ENCODE measurements at places on chromosomes 2 and 18. TPM values are rescaled to one million over a fixed set of nuclear protein-coding genes. Genes with fewer than 3 reads are reported as not detected.

GRCh38 chr18:23487738-23488570 is 15.4 kb upstream of the RMC1 start:
- peak; percentile 63 for DNase-seq

- DNase-seq = no peak
Observed at GRCh38 chr2:222000326-222000725, 298.5 kb downstream of the PAX3 start.

GRCh38 chr2:100733391-100734187 is 86.3 kb upstream of the NPAS2 start:
- no peak for DNase-seq

DNA sequence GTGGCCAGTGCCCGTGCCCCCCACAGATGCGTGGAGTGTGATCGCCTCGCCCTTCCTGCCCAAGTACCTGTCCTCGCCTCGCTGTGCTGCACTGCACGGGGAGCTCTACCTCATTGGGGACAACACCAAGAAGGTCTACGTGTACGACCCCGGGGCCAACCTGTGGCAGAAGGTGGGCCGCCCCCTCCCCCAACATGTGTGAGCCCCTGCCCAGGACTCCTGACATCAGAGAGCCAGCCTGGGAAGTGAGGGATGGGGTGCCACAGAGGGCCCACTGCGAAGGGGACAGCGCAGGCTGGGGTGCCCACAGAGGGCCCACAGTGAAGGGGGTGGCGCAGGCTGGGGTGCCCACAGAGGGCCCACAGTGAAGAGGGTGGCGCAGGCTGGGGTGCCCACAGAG is 9.8 kb upstream of the ERFE start:
- DNase-seq = no peak

GRCh38 chr18:28086670-28087552 is 90.0 kb downstream of the CDH2 start:
- peak; percentile 54 for DNase-seq

DNA sequence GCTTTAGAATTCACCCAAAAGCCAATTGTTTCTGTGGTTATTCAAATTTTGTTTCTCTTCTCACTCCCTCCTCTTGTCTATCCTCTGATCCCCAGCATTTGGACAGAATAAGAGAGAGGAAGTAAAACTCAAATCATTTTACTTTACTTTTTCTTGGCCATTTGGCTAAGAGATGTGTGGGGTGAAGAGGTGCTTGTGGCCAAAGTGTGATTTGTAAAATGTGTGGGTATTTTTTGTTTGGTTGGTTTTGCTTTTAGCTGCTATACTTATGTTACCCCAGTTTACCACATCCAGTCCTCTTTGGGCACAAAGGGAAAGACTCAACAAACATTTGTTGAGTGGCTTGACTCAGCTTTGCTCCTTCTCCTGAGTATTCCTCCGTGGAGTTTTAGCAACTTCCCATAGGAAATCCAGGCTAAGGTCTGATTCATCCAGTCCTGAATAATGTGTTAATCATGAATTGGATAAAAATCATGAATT is 109.1 kb upstream of the CYP1B1 start:
- DNase-seq = no peak

GRCh38 chr18:21933931-21934765 is 193.6 kb downstream of the MIB1 start:
- no peak for DNase-seq

DNA sequence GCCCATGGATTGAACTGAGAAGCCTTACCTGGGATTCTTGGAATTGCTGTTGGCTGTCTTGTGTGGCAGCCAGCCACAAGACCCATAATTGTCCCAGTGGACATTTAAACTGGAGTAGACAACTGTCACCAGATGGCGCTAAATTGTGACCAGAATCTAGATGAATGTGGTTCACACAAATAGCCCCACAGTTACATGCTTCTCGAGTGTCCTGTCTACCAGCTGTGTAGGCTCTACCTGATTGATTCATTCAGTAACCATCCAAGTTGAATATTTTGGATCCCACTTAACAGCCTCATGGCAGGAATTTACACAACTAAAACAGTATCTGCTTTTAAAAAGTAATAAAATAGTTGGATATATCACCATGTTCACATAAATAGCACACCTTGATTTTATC is 73.2 kb downstream of the MAP4K4 start:
- DNase-seq = peak; percentile 17

GRCh38 chr2:168935810-168936581 is 34.9 kb downstream of the G6PC2 start:
- no peak for DNase-seq

GRCh38 chr2:126837966-126838715 is 60.5 kb upstream of the TEX51 start:
- DNase-seq = no peak

DNA sequence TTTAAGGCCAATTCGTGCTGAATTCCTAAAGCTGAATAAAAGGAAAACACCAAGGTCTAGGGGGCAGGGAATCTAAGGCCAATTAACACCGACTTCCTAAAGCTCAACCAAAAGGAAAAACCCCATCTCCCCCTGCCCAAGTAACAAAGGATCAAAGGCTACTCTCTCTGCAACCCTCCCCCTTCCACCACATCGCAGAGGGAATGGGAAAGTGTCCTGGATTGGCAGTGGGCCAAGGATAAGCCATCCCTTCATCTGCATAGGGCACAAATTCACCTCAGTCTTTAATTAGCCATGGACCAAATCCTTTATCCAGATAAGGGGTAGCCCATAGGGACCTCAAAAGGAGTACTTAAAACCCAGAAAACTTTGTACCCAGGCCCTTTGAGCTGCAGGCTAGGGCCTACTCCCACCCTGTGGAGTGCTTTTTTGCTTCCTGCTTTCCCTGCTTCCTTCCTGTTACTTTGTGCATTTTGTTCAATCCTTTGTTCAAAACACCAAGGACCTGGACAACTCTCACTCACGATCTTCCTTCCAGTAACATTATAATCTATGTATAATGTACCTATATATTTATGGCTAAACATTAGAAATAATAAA is 2119.8 kb upstream of the CELF4 start:
- no peak for DNase-seq

DNA sequence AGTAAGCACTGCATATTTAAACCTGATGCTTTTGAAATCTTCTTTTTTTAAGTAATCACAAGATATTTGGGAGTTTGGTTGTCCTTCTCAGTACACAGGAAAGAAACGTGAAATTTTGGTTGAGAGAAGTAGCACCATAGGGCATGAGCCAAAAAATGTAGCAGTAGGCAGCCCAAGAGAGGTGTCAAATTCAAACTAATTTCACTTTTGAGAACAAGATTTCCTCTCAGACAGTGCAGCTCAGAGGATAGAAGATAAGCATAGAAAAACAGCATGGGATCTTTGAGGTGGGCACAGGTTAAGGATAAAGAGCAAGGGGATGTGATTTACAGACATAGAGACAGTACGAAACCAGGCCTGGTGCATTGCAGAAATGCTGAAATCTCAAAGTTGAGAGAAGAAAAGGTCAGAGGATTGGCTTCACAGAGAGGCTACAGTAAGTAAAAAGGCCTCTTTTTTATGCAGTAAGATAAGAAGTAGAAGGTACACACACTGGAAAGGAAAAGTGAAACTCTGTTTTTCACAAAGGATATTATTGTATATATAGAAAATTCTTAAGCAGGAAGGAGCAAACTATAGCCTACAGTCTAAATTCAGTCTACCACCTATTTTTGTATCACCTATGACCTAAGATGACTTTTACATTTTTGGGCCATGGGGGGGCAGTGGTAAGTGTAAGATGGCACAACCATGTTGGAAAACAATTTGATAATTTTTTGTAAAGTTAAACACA is 89.8 kb downstream of the PKP4 start:
- no peak for DNase-seq

Gene C2orf69
- total RNA-seq = 12.4 TPM

Gene ITGA6
- 55.6 TPM for total RNA-seq

Gene HOXD12
- not detected for total RNA-seq

Gene KIAA2012
- total RNA-seq = not detected

Gene NXPH2
- not detected for total RNA-seq

Gene MDH1
- total RNA-seq = 178 TPM

Gene SPP2
- total RNA-seq = not detected

Gene MAP3K19
- not detected for total RNA-seq

All from thyroid gland (tissue), 4 donors.